ENCODE measurements at places on chromosomes 13 and 19. TPM values are rescaled to one million over a fixed set of nuclear protein-coding genes. Genes with fewer than 3 reads are reported as not detected.

TEKTIP1 gene
- 0.41 TPM for total RNA-seq

C19orf38 gene
- 0.91 TPM for total RNA-seq

C5AR1 gene
- 4.6 TPM for total RNA-seq

MPND gene
- total RNA-seq: 12.5 TPM

DNA sequence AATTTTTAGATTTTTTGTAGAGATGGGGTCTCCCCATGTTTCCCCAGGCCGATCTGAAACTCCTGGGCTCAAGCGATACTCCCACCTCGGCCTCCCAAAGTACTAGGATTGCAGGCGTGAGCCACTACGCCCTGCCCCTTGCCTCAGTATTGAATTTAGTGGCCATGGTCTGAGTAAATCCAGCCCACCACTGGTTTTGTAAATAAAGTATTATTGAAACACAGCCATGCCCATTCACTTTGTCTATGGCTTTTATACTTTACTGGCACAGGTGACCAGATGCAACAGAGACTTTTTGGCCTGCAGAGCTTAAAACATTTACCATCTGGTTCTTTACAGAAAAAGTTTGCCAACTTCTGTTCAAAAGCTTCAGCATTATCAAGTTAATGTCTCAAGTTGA, 143.8 kb downstream of the PTPRS start:
- H3K27me3 ChIP-seq: no peaks in the 10 kb centered on the region
- DNase-seq: no peak
- no peaks in the 10 kb centered on the region for H3K36me3 ChIP-seq
- H3K27ac ChIP-seq: no peak overlapping the region
- no peak overlapping the region for H3K4me3 ChIP-seq
- no peaks in the 10 kb centered on the region for H3K4me1 ChIP-seq

- no peak for DNase-seq
- H3K27ac ChIP-seq: no peak overlapping the region
- H3K27me3 ChIP-seq: no peaks in the 10 kb centered on the region
- no peaks in the 10 kb centered on the region for H3K4me1 ChIP-seq
- H3K36me3 ChIP-seq: no peaks in the 10 kb centered on the region
Measured at GRCh38 chr19:29263305-29264135, 50.6 kb upstream of the UQCRFS1 start.

DNA sequence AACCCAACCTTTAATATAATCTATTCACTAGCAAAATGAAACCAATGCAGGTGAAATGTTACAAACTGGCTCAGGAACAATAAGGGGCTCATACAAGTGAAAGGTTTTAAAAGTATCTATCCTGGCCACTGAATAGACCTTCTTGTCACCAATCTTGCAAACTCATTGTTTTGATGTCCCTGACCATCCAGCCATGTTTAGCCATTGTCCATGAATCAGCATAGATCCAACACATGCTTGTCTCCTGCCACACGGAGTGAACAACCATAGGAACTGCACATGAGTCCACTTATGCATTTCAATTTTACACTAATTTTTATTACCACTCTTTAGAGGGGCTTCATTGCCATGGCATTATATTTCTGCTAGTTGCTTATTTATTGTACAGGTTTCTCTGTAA, 331.4 kb downstream of the GPC5 start:
- H3K27ac ChIP-seq: no peak overlapping the region
- no peaks in the 10 kb centered on the region for H3K27me3 ChIP-seq
- no peak overlapping the region for H3K4me3 ChIP-seq
- no peaks in the 10 kb centered on the region for H3K36me3 ChIP-seq

DNA sequence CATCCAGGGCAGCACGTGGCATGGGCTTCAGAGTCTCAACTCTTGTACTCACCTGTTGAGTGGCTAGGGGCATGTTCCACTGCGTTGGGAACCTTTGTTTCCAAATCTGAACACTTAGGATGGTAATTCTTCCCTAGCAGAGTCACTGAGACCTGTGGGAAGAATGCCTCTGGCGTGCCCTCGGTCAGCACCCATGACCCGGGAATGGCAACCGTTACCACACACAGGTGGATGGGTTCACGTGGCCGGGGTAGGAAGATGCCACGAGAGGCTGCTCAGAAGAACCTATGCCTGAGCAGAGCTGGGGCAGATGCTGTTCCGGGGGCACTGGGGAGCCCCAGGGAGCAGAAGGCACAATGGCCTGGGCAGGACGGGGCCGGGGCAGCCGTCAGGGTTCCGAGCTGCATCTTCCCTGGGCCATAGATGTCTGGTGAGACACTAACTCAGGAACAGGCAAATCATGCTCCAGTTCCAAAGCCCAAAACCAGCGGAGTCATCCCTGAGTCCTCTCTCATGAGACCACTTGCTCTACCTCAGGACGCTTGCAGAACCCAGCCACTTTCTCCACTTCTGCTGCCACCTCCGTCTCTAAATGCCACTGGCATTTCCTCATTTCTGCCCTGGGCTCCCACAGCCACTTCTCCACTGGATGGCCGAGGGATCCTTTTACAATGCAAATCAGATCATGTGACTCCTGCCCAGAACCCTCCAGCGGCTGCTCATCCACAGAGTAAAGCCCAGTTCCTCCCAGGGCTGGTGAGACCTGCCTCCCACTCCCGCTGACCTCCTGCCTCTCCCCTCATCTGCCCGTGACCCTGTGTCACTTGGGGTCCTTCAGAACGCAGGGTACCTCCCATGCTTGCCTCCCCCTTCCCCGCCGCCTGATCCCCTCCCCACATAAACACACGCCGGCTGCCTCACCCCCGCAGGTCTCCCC, 36.7 kb downstream of the FAM124A start:
- H3K27ac ChIP-seq: no peak overlapping the region
- H3K36me3 ChIP-seq: no peaks in the 10 kb centered on the region
- no peaks in the 10 kb centered on the region for H3K27me3 ChIP-seq

DNA sequence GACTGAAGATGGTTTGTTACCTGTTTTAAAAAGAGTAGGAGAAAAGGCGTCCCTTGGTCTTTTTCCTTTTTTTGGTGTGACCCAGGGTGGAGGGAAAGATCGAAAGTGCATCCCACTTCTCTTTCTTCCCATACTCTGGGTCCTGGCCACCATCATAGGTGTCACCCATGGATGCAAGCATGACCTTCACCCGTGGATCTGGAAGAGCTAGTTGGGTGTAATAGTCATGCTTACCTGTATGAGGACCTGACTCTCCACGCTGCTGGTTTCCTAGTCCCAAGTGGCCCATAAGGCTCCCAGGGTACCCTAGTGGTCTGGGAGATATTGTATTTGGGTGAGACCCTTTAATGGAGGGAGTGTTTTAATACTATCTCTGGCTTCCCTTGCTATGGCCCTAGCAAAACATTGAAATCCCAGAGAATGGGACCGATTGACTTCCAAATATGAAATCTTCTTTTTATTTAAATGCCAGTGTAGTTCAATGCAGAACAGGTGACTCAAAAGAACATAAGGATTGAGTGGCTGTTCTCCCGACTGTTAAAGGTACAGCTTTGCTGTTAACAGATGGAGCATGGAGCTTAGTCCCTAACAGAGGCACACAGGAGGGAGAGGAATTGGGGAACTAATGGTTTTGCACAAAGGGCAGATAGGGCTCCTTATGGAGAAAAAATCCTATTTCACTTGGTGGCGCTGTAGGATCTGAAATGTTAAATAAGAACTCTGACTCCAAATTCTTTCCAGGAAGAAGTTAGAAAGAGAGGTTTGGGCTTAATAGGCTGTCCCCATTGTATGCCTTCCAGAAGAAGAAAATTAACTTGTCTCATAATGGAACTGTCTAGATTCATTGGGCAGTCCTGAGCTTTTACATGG, 7.0 kb upstream of the ZNF550 start:
- H3K4me1 ChIP-seq: no peaks in the 10 kb centered on the region
- DNase-seq: no peak
- no peaks in the 10 kb centered on the region for H3K27me3 ChIP-seq
- H3K27ac ChIP-seq: no peak overlapping the region
- no peaks in the 10 kb centered on the region for H3K36me3 ChIP-seq

- no peak overlapping the region for H3K4me3 ChIP-seq
- no peak for DNase-seq
- no peak overlapping the region for H3K27ac ChIP-seq
- no peaks in the 10 kb centered on the region for H3K36me3 ChIP-seq
Measured at GRCh38 chr13:49904729-49905456, 31.2 kb downstream of the SPRYD7 start.

GRCh38 chr13:75961911-75962310, 325.8 kb downstream of the LMO7 start:
- H3K4me1 ChIP-seq: no peaks in the 10 kb centered on the region
- no peaks in the 10 kb centered on the region for H3K36me3 ChIP-seq
- no peak for DNase-seq
- no peaks in the 10 kb centered on the region for H3K27me3 ChIP-seq
- no peak overlapping the region for H3K27ac ChIP-seq
- no peak overlapping the region for H3K4me3 ChIP-seq

DNA sequence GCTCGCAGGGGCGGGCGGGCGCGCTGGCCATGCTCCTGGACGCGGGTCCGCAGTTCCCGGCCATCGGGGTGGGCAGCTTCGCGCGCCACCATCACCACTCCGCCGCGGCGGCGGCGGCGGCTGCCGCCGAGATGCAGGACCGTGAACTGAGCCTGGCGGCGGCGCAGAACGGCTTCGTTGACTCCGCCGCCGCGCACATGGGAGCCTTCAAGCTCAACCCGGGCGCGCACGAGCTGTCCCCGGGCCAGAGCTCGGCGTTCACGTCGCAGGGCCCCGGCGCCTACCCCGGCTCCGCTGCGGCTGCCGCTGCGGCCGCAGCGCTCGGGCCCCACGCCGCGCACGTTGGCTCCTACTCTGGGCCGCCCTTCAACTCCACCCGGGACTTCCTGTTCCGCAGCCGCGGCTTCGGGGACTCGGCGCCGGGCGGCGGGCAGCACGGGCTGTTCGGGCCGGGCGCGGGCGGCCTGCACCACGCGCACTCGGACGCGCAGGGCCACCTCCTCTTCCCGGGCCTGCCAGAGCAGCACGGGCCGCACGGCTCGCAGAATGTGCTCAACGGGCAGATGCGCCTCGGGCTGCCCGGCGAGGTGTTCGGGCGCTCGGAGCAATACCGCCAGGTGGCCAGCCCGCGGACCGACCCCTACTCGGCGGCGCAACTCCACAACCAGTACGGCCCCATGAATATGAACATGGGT, 599 bp downstream of the ZIC2 start:
- H3K27ac ChIP-seq: no peak overlapping the region
- no peak for DNase-seq
- H3K27me3 ChIP-seq: peaks cover 59% of the 10 kb centered on the region
- peaks cover 11% of the 10 kb centered on the region for H3K4me1 ChIP-seq
- H3K4me3 ChIP-seq: peak overlapping the region; percentile 22

GRCh38 chr13:26300140-26300539, 46.2 kb downstream of the CDK8 start:
- no peak overlapping the region for H3K4me3 ChIP-seq
- no peaks in the 10 kb centered on the region for H3K36me3 ChIP-seq
- no peaks in the 10 kb centered on the region for H3K4me1 ChIP-seq
- H3K27ac ChIP-seq: no peak overlapping the region
- DNase-seq: no peak

- no peaks in the 10 kb centered on the region for H3K27me3 ChIP-seq
- no peak overlapping the region for H3K27ac ChIP-seq
- no peaks in the 10 kb centered on the region for H3K36me3 ChIP-seq
- no peak for DNase-seq
- no peak overlapping the region for H3K4me3 ChIP-seq
Measured at GRCh38 chr19:6261883-6262282, 17.9 kb downstream of the MLLT1 start.

Data from prostate gland (tissue), 2 donors.